ENCODE measurements at places on chromosomes 11 and 22. TPM values are rescaled to one million over a fixed set of nuclear protein-coding genes. Genes with fewer than 3 reads are reported as not detected.
A peak's percentile ranks its signal among the peaks of the same experiment; 100 is the strongest.

LRRC74B gene
- total RNA-seq, result not detected

KLHDC7B gene
- 0.06 TPM for total RNA-seq

CNTF gene
- 1.8 TPM for total RNA-seq

FOLH1 gene
- 0.09 TPM for total RNA-seq

ZP1 gene
- total RNA-seq, result not detected

KCTD14 gene
- total RNA-seq, result 8.4 TPM

SCUBE1 gene
- 1.4 TPM for total RNA-seq

YPEL4 gene
- total RNA-seq, result not detected

DNA sequence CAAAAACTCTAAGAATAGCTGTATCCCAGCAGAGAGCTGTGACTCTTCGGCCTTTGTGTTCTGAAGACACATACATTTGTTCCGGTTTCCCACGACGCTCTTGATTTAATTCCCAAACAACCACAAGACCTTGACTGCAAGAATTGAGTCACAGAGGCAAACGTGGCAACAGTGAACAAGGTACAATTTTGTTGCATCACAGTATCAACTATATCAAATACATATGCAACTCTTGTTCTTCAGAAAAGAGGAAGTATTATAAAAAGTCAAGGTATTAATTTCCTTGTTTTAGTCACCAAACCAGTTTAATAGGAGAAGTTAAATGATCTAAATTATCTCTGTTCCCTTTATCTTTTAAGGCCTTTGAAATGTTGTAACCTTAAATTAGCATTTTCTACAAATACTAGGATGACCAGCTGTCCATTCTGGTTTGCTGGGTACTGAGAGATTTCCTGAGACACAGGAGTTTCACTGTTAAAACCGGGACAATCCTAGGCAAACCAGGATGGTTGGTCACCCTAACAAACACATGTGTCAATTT lies 11.1 kb downstream of the HPS5 start:
- DNase-seq, result no peak

DNA sequence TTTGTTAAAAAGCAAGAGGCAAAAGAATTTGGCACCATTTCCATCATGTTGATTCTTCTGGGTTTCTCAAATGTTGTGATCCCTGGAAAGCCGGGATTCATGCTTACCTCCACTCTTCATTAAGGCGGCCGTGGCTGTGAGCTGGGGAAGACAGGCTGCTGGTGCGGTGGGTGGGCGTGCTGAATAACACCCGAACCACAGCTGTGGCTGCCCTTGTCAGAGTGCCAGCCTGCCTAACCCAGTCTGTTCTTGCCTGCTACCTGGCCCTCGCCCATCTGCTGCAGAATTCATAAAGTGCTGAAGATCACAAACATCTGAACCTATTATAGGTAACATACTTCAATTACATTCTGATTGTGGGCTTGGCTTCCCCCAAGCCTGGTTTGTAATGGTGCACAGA lies 95.8 kb upstream of the RCN1 start:
- no peak for DNase-seq

- no peak for DNase-seq
These were observed 6.7 kb upstream of the GSTP1 start for GRCh38 chr11:67576735-67577475.

- DNase-seq, result no peak
These were observed 194.8 kb upstream of the BLID start for GRCh38 chr11:122310766-122311165.

DNA sequence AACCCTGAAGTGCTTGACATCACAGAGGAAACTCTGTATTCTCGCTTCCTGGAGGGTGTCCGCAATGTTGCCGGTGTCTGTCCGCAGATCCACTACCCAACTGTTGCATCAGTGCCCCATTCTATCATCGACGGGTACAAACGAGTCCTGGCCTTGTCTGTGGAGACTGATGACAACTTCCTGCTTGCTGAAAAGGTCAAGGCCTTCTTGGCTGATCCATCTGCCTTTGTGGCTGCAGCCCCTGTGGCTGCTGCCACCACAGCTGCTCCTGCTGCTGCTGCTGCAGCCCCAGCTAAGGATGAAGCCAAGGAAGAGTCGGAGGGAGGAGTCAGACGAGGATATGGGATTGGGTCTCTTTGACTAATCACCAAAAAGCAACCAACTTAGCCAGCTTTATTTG lies 42.9 kb upstream of the DAGLA start:
- DNase-seq, result no peak

DNA sequence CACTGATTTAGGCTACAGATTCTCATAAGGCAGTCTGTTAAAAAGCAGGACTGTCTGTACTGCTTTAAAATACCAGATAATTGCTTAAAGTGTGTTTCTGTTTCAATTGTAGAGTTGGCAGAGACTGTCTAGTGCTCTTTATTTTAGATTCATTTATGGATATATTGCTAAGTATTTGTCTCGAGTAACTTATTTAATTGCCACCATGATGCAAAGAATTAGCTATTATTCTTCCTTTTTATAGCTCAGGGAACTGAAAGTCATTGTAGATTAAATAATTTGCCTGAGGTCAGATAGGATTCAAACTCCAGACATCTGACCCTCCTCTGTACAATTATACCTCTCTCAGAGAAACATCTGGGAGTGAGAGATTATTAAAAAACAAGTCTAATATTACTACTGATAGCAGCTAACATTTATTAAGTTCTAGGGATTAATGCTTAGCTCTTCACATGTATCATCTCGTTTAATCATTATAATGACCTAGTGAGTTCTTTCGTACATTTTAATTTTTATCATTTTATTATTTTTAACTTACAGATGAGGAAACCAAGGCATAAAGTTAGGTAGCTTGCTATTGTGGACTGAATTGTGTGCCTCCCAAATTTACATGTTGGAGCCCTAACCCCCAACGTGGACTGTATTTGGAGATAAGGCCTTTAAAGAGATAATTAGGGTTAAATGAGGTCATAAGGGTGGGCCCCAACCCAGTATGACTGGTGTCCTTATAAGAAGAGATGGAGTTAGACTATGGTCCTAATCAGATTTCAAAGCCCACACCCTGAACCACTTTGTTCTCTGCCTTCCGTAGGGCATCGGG lies 19.7 kb upstream of the RAG2 start:
- DNase-seq, result no peak

DNA sequence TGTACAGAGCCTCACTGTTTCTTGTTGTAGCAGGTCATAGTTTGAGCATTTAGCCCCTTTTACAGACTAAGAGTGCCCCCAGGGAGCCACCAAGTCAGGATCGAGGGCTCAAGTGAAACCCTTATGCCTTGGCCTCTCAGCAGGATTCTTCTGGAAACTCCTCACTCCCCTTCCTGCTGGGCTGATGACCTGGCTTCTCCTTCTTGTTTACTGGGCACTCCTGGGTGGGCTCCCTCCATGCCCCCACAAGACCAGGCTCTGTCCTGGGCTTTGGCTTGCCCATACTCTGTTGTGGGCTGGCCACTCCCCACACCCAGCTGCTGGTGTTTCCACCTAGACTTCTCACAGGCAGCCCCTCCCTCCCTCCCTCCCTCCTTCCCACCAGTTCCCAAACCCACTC lies 69.6 kb downstream of the MED15 start:
- DNase-seq, result no peak

GRCh38 chr11:45412051-45412471 lies 125.9 kb upstream of the SYT13 start:
- DNase-seq, result peak; percentile 24

DNA sequence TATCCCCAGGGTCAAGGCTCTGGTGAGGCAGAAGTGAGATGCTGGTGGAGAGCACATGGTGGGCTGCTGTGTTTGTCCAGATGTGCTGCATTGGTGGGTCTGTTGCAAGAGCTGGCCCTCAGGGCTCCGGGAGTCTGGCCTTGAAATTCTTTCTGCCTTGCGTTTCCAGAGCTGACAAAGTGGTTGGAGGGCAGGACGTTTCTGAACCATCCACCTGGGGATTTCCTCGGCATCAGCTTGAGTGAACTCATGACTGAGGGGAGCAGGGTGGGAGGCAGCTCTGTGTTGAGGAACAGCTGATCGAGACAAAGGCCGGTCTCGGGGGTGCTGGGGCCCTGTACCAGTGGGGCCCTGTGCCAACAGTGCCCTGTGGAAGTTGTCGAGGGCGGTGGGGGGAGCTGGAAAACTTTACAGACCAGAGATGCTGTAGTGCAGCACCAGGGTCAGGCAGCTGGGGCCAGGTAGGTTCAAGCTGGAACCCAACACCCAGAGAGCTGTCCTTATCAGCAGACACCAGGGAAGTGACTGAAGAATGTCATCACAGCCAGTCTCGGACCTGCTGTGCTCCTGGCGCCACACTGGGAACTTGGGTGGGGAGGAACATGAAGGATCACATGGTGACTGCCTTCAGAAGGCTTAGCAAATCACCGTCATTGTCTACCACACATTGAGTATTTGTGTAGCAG lies 4.9 kb downstream of the TSKU start:
- peak; percentile 0 for DNase-seq

GRCh38 chr11:131275580-131275979 lies 94.8 kb upstream of the NTM start:
- no peak for DNase-seq

GRCh38 chr11:17368551-17368950 lies 17.0 kb downstream of the NCR3LG1 start:
- no peak for DNase-seq

DNA sequence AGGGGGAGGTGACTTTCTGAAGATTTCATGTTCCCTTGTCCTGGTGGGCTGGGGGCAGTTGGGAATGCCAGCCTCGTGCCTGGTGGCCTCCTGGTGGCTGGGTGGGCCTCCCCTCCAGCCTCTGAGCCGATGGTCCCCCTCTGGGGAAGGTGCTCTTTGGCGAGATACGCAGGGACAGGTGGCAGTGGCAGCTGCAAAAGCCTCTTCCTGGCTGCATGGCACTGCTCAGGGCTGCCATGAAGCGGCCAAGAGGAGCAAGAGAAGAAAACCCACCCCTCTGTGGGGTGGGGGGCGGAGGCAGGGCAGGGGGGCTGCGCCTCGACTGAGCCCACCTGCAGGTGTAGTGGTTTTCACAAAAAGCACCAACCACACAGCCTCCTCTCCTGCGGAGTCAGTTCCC lies 61.8 kb upstream of the PHF21B start:
- DNase-seq, result no peak

DNA sequence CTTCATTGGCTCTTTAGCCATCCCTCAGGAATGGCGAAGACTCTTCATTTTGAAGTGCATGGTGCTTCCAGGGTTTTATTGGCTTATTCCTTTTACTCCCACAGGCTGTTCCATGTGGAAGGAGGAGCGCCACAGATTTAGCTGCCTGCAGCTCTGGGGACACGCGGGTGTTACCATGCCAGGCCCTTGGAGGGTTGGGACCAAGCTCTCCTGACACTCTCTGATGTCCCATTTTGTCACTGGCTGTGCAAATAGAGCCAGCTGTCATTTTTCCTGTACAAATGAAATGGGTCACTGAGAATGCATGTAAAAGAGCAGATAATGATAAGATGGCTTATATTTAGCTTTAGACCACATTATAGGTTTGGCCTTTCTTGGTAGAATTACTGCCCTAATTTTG lies 9.2 kb downstream of the THYN1 start:
- DNase-seq, result no peak

All from Daoy (cell line).